ENCODE measurements at places on chromosomes 16 and 17.

- DNase-seq: no peak
These were observed 57.1 kb downstream of the SCNN1B start for GRCh38 chr16:23359092-23359760.

GRCh38 chr16:73000020-73000906 lies 47.7 kb downstream of the ZFHX3 start:
- no peak for DNase-seq

GRCh38 chr17:78240012-78240655 lies 8.7 kb downstream of the TMEM235 start:
- DNase-seq: no peak

DNA sequence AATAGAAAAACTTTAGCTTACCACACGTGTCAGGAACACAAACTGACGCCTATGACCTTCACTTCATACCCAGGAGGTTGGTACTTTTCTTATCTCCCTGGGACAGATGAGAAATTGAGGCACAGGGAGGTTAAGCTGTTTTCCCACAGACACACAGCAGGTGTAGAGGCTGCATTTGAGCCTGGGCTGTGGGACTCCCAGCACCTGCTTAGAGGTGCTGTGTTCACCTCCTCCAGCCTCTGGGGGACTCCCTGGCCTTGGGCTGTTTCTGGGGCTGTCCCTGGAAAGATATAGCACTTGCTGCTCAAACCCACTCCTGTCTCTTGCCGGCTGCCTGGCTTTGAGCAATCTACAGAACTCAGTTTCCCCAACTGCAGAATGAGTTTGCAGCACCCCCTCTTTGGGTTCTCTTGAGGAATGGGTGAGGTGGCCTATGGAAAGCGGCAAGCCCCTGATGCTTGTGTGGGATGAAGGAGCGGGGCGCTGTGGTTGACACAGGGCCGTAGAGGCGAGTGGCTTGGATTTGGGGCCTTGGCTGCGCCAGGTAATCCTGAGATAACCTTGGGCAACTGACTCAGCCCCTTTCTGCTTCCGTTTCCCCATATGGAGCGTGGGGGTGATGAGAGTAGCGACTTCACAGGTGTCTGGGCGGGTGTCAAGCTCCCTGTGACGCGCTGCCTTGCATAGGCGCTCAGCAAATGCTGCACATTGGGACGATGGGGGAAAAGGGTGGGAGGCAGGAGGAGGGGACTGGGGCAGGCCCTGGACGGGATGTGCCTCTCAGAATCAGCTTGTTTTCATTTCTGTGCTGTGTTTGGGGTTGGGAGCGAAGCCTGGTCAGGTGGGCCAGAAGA lies 104.5 kb upstream of the CIBAR2 start:
- DNase-seq: no peak

DNA sequence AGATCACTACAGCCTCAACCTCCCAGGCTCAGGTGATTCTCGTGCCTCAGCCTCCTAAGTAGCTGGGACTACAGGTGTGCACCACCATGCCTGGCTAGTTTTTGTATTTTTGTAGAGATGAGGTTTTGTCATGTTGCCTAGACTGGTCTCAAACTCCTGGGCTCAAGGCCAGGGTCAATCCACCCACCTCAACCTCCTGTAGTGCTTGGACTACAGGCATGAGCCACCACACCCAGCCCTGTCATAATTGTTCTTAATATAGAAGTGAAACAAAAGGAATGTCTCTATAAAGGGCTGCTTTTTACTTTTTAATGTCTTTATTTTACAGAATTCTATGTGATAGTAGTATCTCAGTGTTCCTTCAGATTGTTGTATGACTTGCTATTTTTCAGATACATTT lies 345.2 kb upstream of the TBX2 start:
- DNase-seq: no peak

DNA sequence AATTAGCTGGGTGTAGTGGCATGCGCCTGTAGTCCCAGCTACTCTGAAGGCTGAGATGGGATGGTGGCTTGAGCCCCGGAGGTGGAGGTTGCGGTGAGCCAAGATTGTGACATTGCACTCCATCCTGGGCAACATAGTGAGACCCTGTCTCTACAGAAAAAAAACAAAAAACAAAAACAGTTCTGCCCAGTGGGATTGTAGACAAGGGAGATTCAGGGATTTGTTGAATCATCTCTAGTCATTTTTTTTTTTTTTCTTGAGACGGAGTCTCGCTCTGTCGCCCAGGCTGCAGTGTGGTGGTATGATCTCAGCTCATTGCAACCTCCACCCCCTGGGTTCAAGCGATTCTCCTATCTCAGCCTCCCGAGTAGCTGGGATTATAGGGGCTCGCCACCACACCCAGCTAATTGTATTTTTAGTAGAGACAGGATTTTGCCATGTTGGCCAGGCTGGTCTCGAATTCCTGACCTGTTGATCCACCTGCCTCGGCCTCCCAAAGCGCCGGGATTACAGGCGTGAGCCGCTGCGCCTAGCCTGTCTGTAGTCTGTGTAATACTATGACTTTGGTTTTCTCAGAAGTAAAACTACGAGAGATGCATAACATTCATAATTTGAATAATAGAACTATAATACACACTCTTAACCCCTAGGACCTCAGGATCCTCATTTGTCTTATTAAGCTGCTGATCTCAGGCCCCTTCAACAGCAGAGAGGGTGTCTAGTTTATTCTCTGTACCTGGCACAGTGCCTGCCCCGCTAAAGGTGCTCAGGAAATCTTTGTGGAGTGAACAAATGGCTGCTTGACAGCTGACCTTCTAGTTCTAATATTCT lies 1.4 kb downstream of the TEN1 start:
- no peak for DNase-seq

DNA sequence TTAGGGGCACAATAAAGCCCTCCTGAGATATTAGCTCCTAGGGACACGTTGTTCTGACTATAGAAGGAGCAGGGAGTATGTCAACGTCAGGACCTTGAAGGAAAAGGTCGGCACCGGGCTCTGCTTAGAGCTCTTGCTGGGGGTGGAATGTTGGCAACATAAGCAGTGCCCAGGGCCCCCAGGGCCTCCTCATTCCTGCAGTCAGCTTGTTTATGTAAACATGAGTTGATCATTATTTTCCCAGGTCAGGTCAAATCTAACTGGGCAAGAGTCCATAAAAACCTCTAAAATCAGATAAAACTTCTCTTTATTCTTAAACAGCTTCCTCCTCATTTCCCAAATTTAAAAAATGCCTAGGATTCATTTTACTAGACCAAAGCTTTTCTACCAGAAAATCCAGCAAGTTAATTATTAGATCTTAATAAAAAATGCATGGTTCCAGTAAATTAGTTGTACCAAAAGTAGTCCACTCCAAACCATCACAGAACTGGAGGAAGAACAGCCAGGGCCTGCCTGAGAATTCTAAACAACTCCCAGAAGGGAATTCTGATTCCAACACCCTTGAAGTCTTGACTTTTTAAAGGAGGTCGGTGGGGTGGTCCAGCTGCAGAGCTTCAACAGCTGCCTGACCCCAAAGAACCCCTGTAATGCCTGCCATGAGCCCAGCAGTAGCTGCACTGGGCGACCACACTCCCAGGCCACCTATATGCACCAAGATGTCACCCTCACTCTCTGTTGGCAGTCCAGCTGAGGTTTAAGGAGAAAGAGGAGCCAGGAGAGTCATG lies 54.3 kb downstream of the AMFR start:
- DNase-seq: no peak
